ENCODE measurements at places on chromosomes 13 and 19. TPM values are rescaled to one million over a fixed set of nuclear protein-coding genes. Genes with fewer than 3 reads are reported as not detected.

The COL4A1 gene
- 19.6 TPM for total RNA-seq

The PLIN5 gene
- 17.7 TPM for total RNA-seq

The PLVAP gene
- total RNA-seq, result 0.82 TPM

The CLPTM1 gene
- 153 TPM for total RNA-seq

The CYP2A6 gene
- 0.62 TPM for total RNA-seq

The IZUMO2 gene
- not detected for total RNA-seq

The PSG11 gene
- total RNA-seq, result not detected

The ZNF701 gene
- 20.0 TPM for total RNA-seq

The PROZ gene
- total RNA-seq, result not detected

The ZNF626 gene
- total RNA-seq, result 15.6 TPM

The KIR3DL1 gene
- not detected for total RNA-seq

The CUL4A gene
- total RNA-seq, result 48.1 TPM

The LILRA1 gene
- 2.3 TPM for total RNA-seq

The ZNF723 gene
- not detected for total RNA-seq

The DIRAS1 gene
- 107 TPM for total RNA-seq

The PRR12 gene
- 65.3 TPM for total RNA-seq

The GRK1 gene
- total RNA-seq, result not detected

The ZNF578 gene
- 4.5 TPM for total RNA-seq

The OR10H1 gene
- total RNA-seq, result 0.22 TPM

The IGFLR1 gene
- 7.8 TPM for total RNA-seq

The KMT5C gene
- total RNA-seq, result 15.6 TPM

The ENOX1 gene
- 26.2 TPM for total RNA-seq

The LRRC25 gene
- total RNA-seq, result 1.3 TPM

The C3 gene
- total RNA-seq, result 66.3 TPM

The NUDT15 gene
- total RNA-seq, result 7.9 TPM

The KLHL1 gene
- 0.98 TPM for total RNA-seq

The FFAR2 gene
- total RNA-seq, result not detected

The CDX2 gene
- not detected for total RNA-seq

The IGFL3 gene
- total RNA-seq, result not detected

The ANGPTL4 gene
- total RNA-seq, result 138 TPM

The SRRM5 gene
- 0.56 TPM for total RNA-seq

The KLK15 gene
- not detected for total RNA-seq

The C19orf85 gene
- not detected for total RNA-seq

The ADAT3 gene
- 6.3 TPM for total RNA-seq

The COX7A1 gene
- total RNA-seq, result 155 TPM

The GRIK5 gene
- 61.5 TPM for total RNA-seq

The KLK7 gene
- 8.8 TPM for total RNA-seq

The ZNF490 gene
- total RNA-seq, result 21.7 TPM

The NLRP4 gene
- total RNA-seq, result not detected
